ENCODE measurements at places on chromosomes 1 and 21.
A peak's percentile ranks its signal among the peaks of the same experiment; 100 is the strongest.

DNA sequence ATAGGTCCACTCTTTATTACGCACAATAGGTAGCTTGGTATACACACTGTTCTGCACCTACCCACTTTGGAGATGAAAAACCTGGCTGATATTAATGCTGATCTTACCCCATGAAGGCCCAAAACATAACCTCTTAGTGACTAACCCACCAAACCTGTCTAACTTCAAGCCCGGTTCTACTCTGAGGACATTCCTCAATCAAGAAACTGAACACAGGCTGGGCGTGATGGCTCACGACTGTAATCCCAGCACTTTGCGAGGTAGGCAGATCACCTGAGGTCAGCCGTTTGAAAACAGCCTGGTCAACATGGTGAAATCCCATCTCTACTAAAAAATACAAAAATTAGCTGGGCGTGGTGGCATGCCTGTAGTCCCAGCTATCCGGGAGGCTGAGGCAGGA, 50.5 kb downstream of the EYA3 start:
- no peak for DNase-seq

DNA sequence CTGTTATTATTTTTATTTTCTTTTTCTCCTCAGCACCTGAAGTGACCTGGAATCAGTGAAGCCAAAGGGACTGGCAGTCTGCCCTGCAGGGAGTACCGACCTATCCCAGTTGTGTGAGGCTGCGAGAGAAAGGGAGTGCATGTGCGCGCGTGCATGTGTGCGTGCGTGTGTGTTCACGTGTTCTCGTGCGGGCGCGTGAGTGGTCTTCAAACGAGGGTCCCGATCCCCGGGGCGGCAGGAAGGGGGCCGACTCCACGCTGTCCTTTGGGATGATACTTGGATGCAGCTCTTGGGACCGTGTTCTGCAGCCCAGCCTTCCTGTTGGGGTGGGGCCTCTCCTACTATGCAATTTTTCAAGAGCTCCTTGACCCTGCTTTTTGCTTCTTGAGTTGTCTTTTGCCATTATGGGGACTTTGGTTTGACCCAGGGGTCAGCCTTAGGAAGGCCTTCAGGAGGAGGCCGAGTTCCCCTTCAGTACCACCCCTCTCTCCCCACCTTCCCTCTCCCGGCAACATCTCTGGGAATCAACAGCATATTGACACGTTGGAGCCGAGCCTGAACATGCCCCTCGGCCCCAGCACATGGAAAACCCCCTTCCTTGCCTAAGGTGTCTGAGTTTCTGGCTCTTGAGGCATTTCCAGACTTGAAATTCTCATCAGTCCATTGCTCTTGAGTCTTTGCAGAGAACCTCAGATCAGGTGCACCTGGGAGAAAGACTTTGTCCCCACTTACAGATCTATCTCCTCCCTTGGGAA, 123.3 kb downstream of the PRDM2 start:
- DNase-seq: no peak

GRCh38 chr1:21200767-21201166, 24.1 kb upstream of the EIF4G3 start:
- DNase-seq: no peak

DNA sequence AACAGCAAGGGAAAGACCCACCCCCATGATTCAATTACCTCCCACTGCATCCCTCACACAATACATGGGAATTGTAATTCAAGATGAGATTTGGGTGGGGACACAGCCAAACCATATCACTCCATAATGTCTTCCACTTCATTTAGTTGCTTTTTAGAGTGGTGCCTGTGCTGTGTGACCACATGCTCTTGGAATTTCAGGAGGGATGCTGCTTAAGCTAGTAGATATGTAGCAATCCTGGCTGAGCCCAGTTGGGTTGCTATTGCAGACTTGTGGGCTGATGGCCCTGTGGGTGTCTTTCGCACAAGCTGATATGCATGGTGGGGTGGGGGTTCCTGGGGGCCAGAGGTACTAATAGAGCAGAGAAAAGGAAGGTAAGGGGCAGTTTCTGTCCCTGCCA, 160.4 kb upstream of the SYT6 start:
- no peak for DNase-seq

- no peak for DNase-seq
Observed at GRCh38 chr1:169892176-169892926, 1.3 kb downstream of the SCYL3 start.

DNA sequence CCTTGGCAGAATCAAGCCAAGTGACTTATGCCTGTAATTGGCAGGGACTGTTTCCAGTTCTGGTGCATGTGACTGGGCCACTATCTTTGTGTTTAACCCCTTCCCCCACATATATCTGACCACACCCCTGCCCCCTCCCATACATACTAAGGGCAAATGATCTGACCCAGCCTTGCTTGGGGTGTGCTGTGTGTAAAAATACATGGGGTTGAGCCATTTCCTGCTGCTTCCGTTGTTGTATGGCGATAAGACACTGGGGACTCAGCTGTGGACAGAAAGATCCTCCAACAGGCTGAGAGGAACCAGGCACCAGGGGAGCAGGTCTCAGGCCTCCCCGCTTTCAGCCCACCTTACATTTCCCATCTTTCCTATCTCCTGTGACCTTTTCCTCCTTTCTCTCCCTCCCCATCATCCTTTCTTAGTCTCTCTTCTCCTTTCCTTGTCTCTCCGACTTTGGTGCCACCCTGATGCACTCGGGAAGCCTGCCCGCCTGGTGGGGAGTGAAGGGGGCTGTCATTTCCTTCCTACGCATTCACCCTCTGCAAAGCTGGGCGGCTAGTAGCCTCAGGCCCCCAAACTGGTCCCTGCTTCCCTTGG, 39.7 kb downstream of the TMCC2 start:
- DNase-seq: no peak

DNA sequence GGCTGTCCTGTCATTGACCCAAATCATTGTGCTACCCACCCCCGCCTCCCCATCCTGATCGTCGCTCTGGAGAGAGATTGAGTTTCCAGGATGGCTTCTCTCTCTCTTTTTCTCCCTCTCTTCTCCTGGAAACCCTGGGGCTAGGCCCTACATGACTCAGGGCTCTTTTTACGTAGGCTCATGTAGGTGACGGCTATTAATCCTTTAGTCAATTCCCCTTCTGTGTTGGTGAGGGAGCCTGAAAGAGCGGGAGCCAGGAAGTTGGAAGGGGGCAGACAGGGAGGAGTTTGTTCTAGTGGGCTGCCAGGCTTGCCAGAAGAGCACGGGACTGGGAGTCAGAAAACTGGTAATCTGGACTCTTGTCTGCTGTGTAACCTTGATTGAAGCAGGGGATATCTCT, 9.7 kb downstream of the ATP2B4 start:
- DNase-seq: no peak

DNA sequence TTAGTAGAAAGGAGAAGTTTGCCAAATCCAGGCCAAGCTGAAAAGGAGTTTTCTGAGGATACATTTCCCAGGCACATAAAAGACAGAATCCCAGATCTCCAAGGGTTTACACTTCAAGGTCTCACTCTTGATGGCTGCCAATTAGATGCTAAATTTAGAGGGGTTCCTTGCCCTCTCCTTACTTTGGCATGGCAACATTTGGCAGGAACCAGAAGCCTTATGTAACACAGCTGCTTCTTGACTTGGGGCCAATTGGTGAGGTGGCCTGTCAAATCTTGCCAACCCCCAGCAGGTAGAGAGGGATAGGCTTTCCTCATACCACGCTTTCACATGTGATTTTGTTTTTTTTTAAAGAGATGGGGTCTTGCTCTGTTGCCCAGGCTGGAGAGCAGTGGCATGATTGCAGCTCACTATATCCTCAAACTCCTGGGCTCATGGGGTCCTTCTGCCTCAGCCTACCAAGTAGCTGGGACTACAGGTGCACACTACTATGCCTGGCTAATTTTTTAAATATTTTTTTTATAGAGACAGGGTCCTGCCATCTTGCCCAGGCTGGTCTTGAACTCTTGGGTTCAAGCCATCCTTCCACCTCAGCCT, 25.2 kb upstream of the NKAIN1 start:
- no peak for DNase-seq

DNA sequence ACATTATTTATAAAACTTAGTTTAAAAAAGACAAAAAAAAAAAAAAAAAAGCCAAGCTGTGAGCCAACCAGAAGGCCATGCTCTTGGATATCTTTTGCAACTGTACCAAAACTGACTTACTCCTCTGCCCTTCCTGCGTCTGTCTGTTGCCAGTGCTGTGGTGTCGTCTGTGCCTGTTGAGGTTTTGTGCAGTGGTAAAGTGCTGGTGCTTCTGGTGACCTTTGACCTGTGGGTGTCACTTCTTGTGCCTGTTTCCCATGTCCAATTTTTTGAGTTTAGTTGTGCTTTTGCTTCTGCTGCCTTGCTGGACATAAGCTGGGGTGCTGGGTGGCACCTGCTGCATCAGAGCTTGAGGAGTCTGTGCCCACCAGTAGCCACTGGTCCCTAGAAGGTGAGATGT, 41.4 kb downstream of the RNF187 start:
- no peak for DNase-seq

DNA sequence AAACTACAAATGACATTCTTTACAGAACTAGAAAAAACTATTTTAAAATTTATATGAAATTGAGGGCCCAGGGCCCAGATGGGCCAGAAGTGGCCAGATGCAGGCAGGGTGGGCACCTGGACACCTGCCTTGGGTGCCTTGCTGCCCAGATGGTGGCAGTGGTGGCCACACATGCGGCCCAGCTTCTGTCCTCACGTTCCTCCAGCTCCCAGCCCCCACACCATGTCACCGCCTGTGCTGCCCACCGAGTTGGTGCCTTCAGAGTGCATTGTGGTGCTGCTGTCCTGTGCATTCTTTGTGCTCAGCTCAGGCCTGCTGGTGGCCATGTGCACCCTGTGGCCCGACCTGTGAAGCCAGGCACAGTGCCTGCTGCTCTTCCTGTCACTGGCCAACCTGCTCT, 216.8 kb upstream of the CXADR start:
- no peak for DNase-seq

DNA sequence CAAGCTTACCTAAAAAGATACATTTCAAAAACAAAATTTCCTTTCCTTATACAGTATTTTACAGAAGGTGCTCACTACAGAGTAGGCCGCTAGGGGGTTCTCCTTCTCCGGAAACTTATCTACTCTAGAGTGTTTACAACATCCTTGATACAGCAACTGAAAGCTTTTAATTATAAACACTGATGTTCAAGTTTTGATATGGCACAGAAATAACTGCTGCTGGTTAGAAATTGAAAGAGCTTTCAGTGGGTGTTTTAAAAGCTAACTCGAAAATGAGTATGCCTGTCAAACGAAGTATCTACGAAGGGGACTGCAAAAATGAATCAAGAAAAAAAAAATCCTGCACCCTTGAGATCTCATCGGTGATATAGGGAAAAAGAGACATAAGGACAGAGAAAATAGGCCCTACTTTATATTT, 1.0 kb downstream of the YOD1 start:
- peak; percentile 81 for DNase-seq

GRCh38 chr1:61080413-61081143, 1.8 kb upstream of the NFIA start:
- no peak for DNase-seq

DNA sequence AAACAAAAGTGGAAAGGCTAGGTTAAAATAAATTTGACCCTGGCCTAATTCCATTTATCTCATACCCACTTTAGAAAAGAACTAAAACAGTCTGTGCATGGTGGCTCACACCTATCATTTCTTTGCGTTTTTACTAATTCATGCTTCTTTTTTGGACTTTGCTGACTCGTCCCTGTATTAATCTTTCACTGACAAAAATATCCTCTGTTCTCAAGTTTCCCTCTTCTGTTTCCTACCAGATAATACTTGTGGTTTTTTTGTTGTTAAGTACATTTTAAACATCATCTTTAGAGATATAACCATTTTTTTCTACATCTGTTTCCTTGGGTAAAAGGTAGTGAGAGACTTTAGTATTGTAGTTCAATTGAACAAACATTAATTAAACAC, 11.5 kb downstream of the CNST start:
- DNase-seq: no peak

DNA sequence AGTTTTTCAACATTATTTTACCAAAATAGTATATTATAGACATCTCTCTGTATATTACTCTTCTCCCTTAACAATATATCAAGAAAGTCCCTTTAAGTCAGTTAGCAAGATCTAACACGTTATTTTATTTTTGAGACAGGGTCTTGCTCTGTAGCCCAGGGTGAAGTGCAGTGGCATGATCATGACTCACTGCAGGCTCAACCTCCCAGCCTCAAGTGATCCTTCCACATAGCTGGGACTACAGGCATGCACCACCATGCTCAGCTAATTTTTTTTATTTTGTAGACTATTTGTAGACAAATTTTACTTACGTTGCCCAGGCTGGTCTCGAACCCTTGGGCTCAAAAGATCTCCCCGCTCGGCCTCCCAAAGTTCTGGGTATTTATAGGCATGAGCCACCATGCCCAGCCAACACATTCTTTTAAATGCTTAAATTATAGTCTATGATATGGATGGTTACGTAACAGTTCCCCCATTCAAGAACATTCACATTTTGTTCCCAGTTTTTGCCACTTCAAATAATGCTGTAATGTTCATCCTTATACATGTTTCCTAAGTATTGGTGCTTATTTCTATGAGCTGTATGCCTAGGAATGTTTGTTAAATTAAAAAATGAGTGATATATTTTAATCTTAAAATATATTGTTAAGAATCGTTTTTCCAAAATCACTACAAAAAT, 70.4 kb downstream of the TUT4 start:
- DNase-seq: no peak

DNA sequence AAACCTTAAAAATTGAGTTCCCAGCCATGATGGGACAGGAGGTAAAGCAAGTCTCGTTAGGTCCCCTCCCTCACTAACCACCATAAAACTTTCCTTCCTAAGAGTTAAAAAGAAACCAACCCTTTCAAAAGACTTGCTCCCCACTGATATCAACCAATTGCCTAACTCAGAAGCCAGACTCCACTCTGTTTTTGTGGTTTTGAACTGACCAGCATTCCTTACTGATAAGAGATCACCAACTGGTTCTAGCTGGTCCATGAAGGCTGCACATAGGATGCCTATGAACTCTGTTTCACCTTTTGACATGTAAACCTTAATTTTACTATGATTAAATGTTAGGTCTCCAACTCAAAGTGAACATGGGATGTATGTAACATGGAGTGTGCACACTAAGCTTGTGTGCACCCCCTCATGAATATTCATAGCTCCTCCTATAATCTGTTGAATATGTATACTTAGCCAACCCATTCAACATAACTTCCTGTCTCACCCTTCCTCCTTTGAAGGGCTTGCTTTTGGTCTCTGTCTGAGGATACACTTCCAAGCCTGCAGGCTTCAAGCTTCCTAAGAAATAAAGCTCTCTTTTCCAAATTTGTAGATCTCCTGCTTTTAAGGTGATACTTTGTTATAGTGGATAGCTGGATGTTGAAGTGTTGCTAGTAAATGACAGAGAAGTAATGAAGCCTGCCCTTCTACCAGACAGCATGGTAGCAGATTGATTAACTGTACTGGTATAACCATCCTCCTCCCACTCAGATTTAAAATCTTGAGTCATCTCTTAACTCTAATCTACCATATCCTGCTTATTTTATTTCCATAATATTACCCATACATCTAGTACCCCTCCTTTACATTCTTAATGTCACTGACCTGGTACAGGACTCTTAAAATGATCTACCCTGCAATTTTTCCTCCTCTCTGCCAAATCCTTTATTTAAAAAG, 95.6 kb downstream of the ZNF644 start:
- no peak for DNase-seq

- DNase-seq: no peak
Observed at GRCh38 chr1:46686255-46686654, 14.6 kb downstream of the TEX38 start.

- DNase-seq: peak; percentile 40
Observed at GRCh38 chr1:153260585-153261280, 1.2 kb downstream of the LORICRIN start.
